H4 (cell line): ENCODE measurements at places on chromosomes 5 and 9.

DNA sequence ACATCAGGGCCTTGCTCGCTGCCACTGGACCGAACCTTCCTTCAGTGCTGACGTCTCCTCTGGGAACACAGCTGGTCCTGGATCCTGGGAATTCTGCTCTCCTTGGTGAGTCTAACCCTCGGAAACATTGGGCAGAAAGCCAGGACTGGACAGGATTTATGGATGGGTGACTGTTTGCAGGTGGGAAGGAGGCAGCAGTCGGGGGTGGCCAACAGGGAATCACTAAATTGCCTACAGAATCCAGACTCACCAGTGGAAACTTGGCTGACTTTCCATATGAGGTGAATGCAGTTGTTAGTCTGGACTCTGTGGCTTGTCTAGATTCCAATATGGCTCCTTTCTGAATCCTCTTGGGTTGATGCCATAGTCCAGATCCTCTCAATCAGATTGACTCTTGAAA is 203.1 kb downstream of the SAXO1 start:
- no peak for DNase-seq

GRCh38 chr5:149392718-149393117 is 13.6 kb upstream of the IL17B start:
- DNase-seq: no peak

GRCh38 chr9:12819436-12820185 is 44.8 kb downstream of the LURAP1L start:
- DNase-seq: peak; percentile 12

DNA sequence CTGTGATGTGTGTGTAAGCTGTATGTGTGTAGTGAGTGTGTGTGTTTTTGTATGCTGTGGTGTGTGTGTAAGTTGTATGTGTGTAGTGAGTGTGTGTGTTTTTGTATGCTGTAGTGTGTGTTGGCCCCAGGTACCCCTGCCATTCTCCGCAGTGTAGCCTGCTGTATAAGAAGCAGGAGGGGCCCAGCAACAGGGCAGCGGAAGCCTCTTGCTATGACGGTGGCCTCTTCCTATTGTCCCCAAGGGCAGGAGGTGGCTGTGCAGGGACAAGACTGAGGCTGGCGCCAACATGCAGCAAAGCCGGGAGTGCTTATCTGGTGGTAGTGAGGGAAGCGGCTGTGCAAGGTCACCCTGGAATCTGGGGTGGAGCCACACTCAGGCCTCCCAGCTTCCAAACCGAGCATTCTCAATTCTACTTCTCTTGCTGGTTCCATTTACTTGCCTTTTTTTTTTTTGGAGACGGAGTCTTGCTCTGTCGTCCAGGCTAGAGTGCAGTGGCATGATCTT is 5.1 kb downstream of the SPAAR start:
- DNase-seq: peak; percentile 62

GRCh38 chr5:5584236-5584745 is 161.8 kb downstream of the ICE1 start:
- no peak for DNase-seq

DNA sequence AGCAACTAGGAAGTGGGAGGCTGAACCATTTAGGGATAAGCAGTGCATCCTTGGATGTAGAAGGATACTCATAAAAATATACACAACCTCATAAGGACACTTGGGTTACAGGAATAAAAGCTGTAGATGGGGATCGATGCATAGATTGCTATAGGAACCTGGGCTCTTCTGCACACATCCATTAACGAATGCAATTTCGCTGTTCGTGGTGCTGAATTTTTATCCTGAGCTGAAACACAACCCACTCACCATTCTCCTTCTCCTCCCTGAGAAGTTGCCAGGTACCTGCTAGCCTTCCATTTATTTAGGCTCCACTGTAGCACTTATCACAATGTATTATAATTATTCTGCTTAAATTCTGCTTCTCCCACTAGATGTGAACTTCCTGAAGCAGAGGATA is 320.6 kb upstream of the BRINP1 start:
- no peak for DNase-seq

DNA sequence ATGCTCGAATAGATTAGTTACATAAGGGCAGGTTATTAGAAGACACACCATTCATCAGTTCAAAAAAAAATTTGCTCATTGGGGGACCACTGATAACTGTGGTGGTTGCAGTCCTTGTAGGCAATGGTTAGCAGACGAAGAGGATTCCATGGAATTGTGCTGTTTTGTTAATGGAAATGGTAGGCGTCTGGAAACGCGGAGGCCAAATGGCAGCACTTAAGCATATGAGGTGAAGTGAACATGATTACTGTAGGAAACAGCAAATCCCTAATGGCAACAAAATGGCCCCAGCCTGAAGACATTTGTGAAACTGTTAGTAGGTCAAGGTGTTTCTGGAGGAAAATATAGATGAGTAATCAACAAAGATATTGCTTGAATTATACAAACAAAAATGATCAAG is 535.4 kb upstream of the PTPRD start:
- DNase-seq: no peak

DNA sequence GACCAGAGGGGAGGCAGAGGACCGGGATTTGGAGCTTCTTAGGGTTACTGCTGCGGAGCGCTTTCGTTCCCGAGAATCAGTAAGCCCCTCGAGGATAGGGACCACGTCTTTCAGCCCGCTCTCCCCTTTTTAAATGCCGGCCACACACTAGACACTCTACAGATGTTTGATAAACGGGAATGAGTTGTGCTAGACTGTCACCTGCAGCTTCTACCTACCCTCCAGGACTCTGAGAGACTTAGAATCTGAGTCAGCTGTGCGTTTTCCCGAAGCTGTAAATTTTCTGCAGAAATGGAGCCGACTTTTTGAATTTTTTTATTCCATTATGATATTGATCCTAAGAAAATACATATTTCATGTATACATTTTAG is 670 bp downstream of the CCDC171 start:
- DNase-seq: no peak

GRCh38 chr9:107734256-107735013 is 244.9 kb upstream of the KLF4 start:
- DNase-seq: peak; percentile 38

GRCh38 chr9:21030389-21031035 is 928 bp downstream of the HACD4 start:
- DNase-seq: no peak

GRCh38 chr9:100216178-100216787 is 117.2 kb downstream of the INVS start:
- peak; percentile 41 for DNase-seq

GRCh38 chr5:3878267-3878666 is 282.6 kb downstream of the IRX1 start:
- DNase-seq: no peak

DNA sequence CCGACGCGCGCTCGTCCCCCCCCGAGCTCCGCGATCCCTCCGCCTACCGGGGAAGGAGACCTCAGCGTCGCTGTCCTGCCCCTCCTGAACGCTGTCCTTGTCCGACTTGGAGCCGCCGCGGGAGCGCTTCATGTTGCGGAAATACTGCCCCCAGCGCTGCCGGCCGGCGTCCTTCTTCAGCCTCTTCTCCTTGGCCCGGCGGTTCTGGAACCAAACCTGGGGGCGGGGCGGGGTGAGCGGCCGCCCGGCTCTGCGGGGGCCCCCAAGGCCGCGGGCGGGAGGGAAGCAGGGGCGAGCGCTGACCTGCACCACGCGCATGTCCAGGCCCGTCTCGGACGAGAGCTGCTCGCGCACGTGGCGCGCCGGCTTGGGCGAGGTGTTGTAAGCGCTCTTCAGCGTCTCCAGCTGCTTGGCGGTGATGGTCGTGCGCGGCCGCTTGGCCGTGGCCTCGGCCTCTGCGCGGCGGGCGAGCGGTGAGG is 6.3 kb downstream of the LHX3 start:
- DNase-seq: no peak

- DNase-seq: no peak
Measured at GRCh38 chr5:127856292-127856691, 153.1 kb downstream of the CCDC192 start.

- no peak for DNase-seq
Measured at GRCh38 chr5:177065491-177065890, 21.2 kb upstream of the FGFR4 start.

GRCh38 chr5:19018822-19019221 is 969.2 kb downstream of the CDH18 start:
- peak; percentile 70 for DNase-seq

DNA sequence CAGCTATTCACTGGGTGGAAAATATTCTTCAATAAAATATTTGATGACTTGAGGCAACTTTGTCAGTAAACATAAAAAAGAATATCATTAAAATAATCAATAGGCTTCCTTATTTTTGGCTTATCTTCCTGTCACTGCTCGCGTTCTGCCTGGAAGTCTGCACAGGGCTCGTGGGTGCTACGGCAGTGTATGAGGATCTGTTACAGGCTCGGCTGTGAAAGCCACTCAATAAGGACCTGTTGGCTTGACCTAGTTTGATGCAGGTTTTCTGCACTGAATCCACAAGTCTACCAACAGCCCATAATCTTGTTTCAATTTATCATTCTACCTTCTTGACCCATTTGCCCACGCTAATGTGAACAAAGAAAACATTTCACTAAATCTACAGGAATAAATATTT is 97.2 kb downstream of the PDZD2 start:
- DNase-seq: no peak

GRCh38 chr5:148963664-148964063 is 99.2 kb downstream of the SH3TC2 start:
- no peak for DNase-seq

DNA sequence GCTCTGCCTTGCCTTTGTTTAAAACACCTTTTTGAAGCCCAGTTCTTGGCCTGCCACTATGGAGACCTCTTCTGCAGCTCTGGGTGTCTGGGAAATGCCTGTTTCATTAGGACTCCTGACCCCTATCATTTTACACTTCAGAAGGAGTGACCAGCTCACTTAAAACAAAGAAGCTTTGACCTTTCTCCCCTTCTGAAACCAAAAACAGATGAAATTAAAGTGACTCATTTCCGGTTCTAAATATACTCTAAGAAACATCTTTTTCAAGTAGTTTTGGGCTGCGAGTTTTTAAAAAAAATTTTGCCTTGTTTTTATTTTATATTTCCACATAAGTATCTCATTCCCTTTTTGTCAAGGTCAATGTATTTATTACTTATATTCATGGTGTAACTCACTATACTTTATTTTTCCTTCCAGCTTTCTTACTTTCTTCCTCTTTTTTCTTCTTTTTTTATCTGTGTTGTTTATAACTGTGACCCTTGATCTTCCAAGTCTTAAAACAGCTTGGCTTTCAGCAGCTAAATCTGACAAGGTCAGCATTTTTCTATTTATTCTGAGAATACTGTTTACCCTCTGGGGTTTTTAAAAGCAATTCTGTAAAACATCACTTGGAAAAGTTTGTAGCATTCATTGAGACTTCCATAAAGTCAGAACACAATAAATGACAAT is 672.9 kb downstream of the NR2F1-AS1 start:
- peak; percentile 19 for DNase-seq

DNA sequence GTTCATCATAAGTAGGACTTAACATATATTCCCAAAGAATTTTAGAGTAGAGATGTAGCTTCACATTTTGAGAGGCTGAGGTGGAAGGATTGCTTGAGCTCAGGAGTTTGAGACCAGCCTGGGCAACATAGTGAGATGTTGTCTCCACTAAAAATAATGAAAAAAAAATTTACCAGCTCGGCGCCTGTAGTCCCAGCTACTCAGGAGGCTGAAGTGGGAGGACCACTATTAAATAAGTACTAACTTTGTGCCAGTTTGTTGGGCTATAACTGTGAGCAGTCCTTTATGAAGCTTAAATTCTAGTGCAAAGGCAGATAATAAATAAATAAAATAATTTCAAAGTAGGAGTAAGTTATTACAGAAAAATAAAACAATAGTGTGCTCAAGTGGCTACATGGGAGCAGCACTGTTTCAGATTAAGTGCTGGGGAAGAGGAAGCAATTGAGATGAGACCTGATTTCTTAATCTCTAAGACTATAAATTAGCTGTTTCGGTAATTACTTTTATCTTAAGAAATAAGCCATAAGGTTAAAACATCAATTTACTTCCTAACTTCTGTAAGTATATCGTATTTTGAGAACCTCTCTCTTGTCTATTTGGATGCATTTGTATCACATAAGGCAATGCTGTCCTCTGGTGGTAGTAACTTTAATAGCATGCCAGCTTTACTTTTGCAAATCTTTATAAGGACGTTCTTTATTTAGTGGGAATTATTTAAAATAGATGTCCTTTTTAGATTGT is 98.9 kb downstream of the CSNK1G3 start:
- DNase-seq: peak; percentile 59

GRCh38 chr5:80198399-80198798 is 57.4 kb downstream of the SERINC5 start:
- DNase-seq: no peak

GRCh38 chr5:4570047-4570995 is 569.8 kb upstream of the ADAMTS16 start:
- DNase-seq: peak; percentile 47

DNA sequence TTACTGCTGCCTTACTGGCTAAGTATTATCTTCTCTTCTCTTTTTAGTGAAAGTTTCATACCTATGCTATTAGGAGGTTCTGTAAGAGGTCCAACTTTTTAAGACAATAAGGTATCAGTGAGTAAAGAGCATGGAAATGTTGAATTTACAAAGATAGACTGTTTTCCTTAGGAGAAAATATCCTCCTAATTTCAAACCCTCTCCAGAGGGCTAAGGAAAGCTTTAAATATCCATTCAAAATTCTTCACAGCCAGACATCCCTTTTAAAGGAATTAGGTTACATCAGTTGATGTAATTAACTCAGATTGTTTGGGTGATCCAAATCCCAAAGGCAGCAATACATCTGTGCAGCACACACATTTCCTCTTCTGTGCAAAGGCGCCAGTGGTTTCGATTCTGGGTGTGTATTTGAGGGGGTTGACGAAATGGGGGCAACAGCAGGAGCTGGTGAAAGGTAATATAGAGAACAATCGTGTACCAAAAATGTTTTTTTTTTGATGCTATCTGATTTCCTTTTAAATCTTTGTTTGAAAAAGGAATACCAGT is 273.8 kb upstream of the RPS23 start:
- DNase-seq: no peak

DNA sequence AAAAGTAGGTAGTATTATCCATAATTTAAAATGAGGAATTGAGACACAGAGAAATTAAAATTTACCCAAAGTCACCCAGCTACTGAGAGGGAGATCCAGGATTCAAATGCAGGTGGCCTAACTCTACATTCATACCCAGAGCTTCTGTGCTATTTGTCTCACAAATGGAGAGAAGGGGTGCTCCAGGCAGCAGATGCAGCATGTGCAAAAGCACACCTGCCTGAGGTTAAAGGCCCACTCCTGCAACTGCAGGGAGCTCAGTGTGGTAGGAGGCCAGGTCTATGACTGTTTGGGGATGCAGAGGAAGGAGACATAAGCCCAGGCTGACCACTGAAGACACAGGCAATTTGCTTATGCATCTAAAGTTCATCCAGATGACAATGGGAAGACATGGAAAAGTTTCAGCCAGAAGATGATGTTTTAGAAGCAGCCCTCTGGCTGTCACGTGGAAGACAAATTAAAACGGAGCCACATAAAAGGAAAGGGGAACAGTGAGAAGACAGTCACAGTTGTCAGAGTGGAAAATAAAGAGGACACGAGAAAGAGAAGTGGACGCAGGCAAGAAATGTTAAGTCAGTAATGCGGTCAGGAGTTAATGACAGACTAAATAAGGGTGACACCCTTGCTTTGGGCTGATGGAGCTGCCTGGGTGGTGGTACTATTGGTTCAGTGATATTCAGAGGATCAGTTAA is 214.7 kb downstream of the EBF1 start:
- no peak for DNase-seq

- DNase-seq: no peak
Measured at GRCh38 chr9:131800843-131801242, 61.0 kb upstream of the RAPGEF1 start.
